ENCODE measurements at places on chromosomes 7 and 10.

DNA sequence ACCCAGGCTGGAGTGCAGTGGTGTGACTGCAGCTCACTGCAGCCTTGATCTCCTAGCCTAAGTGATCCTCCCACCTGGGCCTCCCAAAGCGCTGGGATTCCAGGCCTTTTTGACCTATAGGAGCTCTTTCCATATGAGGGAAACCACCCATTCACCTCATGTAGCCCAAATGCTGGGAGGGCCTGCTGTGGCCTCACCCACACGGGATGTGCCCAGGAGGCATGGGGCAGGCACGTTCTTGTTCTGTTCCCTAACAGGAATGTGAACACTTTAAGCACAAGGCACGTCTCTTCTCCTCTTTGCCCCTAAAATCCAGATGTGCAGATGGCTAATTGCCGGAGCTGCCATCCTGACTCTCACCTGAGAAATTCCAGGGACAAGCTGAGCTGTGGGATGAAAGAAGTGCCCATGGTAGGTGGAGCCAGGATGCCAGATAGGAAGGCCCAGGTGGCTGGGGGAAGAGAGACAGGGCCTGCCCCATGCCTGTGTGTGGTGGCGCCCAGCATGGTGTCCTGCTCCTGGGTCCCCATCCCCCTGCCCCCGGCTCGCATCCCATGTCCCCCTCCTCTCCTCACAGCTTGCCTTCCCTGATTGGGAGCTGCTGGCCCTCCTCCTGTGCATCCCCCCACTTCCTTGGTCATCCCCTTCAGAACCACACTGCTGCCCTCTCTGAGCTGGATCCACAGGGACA is 17.3 kb downstream of the CAMK2B start:
- DNase-seq, result no peak

GRCh38 chr10:23892296-23892695 is 316.6 kb upstream of the KIAA1217 start:
- no peak for DNase-seq

DNA sequence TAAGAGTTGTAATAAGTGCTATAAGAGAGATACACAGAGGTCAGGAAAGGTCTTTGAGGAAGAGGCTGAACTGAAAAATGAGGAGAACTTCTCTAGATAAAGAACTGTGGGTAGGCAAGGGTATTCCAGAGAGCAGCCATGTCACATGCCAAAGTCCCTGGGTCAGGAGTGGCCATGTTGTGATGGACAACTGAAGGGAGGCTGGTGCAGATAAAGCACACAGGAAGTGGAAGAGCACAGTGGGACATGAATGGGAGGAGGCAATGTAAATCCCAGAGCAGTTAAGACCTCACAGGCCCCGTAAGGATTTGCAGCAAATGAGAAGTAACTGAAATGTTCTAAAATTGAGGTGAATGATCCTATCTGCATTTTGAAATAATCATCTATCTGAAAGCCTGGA is 37.2 kb downstream of the IMMP2L start:
- no peak for DNase-seq

DNA sequence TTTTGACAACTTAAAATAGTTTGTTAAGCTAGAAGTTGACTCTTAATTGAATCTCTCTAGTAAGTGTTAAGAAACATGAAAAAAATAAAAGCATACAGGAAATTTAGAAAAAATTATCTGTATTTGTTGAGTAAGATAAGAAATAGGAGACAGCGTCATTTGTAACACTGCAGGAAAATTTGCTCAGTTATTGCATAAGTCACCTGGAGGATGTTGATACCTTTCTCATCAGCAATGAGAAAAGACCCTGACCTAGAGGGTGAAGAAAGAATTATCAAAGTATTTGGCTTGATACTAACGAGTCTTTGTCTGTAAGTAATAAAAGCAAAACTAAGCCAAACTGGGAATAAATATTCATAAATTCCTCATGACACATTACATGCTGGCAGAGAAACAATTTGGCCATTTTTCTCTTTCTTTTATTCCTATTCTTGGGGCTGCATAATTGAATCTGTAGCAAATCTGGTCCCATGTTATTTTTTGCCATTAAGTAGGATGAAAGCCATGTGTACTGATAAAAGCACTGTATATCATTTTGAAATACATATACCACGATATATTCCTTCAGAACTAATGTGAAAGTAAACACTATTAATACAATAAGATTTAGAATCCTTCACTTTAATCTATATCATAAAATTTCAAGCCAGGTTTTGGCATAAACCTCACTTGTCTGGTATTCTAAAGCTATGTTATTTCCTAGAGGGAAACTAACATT is 362.8 kb downstream of the THSD7A start:
- no peak for DNase-seq

DNA sequence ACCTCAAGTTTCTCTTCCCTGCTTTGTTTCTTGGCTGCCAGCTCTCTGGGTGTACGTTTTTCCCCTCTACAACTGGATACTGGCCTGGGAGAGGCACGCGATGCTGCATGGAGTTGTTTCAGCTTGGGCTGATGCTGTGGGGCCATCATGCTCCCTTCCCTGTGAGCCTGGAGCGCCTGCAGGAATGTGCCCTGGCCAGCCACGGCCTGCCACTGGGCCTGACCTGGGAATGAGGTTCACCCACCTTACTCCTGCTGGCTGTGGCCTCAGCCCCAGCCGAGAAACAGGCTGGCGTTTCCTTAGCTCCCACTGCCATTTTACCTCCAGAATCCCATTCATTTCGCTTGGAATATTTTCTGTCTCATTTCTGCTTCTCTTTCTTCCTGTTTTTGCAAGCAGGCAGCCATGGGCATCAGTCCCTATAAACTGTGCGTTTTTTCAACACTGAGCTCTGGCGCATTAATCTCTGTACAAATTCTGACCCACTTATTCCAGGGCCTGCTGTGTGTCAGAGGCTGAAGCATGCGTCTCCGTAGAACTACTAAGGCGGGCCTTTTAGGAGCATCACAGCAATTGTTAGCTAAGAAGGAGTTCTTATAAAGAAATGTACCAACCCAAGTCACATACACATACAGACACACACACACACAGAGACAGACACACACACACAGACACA is 57.9 kb downstream of the GATA3 start:
- no peak for DNase-seq

DNA sequence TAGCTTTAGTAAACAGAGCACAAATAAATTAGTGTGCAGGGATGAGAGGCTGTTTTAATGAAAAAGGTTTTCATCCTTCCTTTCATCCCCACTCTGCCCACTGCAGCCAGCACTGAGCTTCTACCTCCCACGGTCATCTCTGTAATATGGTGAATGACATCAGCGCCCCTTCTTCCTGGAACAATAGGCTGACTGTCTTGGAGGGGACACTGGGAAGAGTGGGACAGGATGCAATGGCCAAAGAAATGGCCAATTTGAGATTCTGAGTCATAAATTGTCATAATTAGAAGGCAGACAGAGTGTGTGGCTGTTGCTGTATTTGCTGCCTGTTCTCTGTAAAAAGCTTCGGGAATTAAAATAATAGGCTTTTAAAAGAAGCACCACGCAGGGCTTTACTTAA is 126.7 kb upstream of the CALN1 start:
- no peak for DNase-seq

- DNase-seq, result no peak
These were observed 21.8 kb upstream of the EIF5AL1 start for GRCh38 chr10:79490400-79491142.

- peak; percentile 86 for DNase-seq
These were observed 124.3 kb upstream of the UNC5B start for GRCh38 chr10:71088054-71088453.

DNA sequence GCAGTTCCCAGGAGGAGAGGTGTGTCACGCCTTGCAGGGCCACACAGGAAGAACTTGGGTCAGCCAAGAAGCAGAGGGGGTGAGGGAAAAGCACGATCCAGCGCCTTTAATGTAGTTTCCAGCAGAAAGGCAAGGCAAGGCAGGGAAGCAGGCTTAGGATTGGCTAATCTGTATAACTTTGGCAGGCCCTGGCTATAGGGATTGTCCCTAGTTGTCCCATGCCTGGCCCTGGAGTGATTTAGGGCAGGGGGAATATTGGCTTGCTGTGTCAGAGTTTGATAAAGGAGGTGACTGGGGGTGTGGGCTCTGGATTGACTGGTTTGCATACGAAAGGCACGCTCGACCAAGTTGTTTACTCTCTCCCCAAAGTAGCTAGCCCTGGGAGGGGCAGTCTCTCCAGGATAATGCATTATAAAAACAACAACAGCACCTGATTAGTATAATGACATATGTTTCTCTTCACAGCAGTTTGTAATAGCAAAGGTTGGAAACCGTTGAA is 44.5 kb downstream of the RBM28 start:
- DNase-seq, result no peak

GRCh38 chr10:112295853-112296830 is 12.9 kb downstream of the TECTB start:
- no peak for DNase-seq

DNA sequence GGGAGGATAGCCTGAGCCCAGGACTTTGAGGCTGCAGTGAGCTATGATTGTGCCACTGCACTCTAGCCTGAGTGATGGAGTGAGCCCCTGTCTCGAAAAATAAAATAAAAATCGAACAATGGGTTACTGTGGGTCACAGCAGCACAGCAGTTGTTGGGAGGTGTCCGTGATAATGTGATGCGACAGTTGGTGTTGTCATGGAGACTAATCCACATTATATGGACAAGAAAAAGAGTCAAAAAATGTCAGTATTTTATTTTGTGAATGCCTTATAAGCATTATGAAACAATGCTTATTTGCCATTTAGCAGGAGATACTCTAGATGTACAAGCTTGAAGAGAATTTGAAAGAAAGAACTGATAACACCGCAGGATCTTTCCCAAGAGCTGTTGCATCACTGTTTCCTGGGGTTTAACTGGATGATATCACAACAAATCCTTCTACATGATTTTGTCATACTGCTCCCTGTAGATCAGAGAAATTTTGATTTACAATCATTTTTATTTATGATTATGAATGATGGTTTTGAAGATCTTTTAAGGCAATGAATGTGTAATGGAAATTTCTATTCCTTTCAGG is 195.4 kb downstream of the BAMBI start:
- DNase-seq, result no peak

DNA sequence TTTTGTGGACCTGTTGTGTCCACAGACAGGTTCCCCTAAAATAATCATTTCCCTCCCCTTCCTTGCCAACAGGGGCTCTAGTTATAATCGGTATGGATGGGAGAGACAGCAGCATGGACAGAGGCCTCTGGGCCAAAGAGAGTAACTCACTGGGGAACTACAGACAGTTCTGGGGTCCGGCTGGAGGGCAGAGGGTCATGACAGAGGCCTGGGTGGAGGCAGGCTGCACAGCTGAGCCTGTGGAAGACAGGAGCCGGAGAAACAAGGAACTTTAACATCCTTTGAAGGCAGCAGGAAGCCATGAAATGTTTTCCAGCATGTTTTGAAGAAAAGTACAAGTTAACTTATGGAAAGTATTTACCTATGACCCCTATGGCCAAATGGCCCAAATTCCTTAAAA is 68.6 kb downstream of the PDIA4 start:
- DNase-seq, result no peak

GRCh38 chr10:89490596-89491335 is 44.6 kb downstream of the SLC16A12 start:
- DNase-seq, result no peak

DNA sequence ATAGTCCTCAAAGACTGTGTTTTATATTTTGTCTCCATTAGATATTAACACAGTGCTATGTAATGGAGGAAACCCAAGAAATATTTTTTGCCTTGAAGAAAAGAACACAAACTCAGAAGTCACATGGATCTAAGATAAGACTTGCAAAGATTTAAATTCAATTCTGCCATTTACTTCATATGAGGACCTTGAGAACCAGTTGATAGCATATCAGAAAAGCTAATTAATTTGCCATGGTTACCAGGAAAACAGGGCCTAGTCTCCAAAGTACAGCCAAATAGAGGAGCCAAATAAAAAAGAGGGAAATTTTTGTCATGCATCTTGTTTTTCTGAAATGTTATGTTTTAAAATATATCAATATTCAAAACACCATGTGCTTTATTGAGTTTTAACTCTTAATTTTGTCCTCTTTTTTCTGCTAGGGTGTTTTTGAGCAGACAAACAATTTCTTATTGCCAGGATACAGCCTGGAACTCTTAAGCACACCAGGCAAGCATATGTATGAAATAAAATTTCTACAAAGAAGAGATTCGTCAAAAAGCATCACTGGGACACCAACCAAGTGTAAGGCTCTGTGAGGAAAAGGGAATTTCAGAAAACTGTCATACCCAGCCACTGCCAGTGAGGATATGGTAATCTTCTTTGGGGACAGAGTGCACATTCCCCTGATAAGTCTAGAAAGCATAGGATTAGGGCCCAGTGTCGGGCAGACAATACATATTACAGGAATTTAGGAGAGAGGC is 10.6 kb upstream of the TOMM7 start:
- DNase-seq, result no peak

DNA sequence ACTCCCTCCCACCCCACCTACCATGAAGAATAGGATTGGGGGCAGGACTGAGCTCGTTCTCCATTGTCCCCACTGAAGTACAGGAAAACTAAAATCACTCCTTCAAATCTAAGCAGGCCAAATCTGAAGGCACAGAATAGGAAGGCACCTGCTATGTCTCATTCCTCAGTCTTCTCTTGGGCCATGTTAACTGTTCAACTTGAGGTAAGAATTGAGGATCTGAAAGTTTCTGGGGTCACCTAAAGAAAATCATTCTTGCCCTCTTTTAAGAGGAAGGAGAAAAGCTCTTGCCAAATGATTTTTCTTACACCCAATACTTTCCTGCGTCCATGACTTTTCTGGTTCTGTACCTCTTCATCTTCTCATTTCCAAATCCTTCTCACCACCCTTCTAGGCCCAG is 4.9 kb downstream of the CPN1 start:
- no peak for DNase-seq

DNA sequence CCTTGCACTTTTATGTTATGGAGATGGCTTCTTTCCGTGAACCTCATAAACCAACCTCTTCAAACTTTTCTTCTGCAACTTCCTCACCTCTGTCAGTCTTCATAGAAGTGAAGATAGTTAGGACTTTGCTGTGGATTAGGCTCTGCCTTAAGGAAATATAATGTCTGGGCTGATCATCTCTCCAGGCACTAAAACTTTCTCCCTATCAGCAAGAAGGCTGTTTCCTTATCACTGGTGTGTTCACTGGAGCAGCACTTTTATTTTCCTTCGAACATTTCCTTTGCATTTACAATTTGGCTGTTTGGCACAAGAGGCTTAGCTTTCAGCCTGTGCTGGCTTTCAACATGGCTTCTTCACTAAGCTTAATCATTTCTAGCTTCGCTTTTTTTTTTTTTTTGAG is 52.8 kb downstream of the ESYT2 start:
- DNase-seq, result no peak

GRCh38 chr10:19659920-19660655 is 156.1 kb upstream of the PLXDC2 start:
- DNase-seq, result peak; percentile 15

Data from RCC 7860 (cell line).